ENCODE measurements at places on chromosomes 5 and 9.

GRCh38 chr5:174414315-174414710, 310.1 kb upstream of the MSX2 start:
- no peak for DNase-seq

GRCh38 chr5:55681301-55681700, 30.8 kb downstream of the SLC38A9 start:
- DNase-seq, result no peak

DNA sequence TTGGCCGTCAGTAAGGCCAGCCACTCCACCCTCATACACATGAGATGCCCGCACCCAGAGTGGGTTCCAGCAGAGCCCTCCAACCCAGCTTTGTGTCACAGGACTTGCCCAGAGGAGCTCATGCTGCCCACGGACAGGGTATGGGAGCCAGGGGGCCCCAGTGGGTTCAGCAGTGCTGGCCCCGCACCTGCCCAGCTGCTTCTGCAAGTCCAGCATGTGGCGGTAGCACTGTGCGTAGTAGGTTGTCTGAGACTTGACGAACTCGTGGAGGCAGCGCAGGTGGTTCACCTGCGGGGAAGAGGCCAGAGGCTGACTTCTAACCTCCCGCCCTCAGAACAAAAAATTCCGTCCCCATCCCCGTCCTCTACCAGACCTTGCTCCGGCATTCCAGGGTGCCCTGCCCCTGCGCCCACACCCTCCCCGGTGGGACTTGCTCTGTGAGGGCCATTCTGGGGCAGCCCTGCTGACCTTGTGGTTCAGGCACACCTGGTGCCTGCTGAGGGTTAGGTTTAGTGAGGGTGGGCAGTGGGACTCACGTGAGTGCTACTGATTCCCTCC, 18.5 kb downstream of the SH3GLB2 start:
- no peak for DNase-seq

- no peak for DNase-seq
These were observed 3.7 kb downstream of the ADGRV1 start for GRCh38 chr5:90562341-90562740.

DNA sequence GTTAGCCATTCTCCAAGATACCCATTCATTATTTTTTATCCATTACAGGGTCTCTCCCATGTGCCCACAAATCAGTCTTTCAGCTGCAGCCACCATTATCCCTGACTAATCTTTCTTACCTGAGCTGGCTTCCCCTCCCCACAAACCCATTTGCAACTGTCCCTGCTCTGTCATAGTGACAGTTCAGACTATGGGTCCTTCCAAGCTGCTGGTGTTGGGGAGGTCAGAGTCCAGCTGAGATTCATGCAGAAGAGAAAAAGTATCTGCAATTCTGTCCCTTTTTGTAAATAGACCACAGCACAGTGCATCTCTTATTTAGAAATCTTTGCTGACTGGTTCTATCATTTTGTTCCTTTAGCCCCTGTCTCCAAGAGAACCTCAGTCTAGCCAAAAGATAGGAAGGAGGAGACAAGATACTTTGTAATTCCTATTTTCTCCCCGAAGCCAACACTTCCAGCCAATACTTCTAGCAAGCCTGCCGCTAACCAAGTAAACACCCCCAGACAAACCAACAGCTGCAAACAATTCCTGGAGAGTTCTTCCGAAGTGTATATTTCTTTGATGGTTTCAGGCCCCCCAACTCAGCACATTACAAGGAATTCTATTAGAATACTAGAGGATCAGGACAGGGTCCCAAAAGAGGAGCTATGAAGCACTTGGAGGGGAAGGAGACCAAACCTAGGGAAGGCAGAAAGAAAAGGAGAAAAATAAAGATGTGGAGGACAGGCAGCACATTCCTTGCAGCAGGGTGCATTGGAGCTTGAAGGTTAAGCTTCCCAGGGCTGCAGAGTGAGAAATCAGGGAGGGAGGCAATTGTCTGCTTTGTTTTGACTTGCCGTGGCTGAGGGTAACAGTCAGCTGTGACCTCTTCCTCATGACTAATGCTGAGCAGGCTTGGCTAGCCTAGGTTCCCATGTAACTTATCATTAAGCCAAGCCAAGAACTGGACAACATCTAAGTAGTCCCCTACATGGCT, 148.5 kb downstream of the SGCD start:
- DNase-seq, result no peak
